ENCODE measurements at places on chromosomes 16 and 17.

DNA sequence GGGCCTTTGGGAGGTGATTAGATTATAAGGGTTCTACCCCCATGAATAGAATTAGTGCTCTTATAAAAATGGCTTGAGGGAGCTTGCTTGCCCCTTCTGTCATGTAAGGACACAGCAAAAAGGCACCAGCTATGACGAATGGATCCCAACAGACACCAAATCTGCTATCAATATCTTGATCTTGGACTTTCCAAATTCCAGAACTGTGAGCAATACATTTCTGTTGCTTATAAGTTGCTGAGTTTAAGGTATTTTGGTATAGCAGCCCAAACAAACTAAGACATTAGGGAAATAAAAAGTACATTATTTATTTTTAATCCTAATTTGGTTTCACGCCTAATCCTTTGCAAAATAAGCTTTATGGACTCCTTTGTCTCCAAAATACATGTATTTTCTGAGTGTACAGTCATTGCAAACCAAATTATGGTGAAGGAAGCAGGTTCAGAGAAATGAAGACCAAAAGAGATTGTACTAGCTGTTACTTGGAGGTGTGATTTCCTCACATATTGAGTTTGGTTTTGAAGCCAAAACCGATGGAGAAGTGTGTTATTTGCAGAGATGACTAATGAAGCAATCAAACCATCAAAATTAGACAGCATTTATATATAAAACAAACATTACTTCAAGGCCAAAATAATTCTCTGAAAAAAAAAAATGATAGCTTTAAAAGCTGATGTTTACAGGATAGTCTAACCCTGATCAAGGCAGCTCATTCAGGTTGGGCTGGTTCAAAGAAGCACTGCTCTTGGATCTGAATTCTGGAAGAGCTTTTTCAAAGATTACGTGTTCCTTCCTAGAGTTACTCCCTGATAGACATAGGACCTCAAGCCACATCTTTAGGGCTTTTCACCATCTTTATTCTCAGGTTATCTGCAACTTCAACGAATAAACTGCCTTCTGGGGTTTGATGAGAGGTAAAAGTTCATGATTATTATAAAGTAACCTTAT lies 71.6 kb downstream of the MYO1D start:
- no peak for DNase-seq

- DNase-seq: no peak
Measured at GRCh38 chr16:82133798-82134197, 36.2 kb downstream of the MPHOSPH6 start.

DNA sequence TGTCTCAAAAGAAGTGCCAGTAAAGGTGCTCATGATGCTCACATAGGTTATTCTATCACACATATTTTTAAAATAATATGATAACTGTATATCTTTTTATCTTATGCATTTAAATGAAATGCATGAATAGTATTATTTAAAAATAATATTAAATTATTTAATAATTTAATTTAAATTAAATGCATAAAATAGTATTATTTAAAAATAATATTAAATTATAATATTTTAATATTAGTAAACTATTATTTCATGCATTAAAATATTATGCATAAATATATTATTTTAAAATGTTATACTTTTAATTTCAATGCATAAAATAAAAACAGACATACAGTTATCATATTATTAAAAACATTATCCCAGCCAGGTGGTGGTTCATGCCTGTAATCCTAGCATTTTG lies 33.4 kb downstream of the TMC7 start:
- no peak for DNase-seq

DNA sequence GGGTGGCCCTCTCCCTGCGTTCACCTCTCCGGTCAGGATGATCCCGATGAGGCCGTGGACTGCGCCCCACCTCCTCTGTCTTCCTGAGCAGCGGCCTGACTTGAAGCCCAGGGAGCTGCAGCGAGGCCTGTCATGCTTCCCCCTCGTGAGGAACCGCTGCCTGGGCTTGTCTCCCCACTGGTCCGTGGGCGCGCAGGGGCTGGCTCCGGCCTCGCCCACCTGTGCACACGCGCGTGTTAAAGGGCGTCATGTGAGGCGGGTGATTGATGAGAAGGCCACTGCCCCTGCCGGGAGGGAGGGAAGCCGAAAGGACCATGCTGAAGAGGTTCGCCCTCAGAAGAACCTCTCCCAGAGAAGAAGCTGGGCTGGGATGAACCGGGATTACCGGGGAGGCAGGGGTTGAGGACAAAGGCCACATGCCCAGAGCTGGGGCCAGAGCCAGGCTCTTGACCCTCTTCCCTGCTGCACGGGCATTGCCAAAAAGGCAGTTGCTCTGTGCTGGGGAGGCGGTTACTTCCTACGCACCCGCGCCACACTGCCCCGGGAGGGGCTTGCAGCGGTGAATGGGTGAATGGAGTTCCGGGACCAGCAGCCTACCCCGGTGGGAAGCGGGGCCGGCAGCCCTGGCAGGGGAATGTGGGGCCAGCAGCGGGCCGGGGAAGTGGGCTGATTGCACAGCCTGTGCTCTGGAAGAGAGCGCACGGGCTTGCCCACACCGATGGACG lies 85.9 kb upstream of the GSE1 start:
- no peak for DNase-seq

- DNase-seq: no peak
Measured at GRCh38 chr17:63645775-63646487, 23.7 kb downstream of the MAP3K3 start.

- no peak for DNase-seq
Measured at GRCh38 chr17:4554441-4554996, 665 bp downstream of the MYBBP1A start.
